ENCODE measurements at places on chromosomes 16 and 17.

- no peak for DNase-seq
These were observed 178.4 kb downstream of the CCDC182 start for GRCh38 chr17:57566721-57567120.

DNA sequence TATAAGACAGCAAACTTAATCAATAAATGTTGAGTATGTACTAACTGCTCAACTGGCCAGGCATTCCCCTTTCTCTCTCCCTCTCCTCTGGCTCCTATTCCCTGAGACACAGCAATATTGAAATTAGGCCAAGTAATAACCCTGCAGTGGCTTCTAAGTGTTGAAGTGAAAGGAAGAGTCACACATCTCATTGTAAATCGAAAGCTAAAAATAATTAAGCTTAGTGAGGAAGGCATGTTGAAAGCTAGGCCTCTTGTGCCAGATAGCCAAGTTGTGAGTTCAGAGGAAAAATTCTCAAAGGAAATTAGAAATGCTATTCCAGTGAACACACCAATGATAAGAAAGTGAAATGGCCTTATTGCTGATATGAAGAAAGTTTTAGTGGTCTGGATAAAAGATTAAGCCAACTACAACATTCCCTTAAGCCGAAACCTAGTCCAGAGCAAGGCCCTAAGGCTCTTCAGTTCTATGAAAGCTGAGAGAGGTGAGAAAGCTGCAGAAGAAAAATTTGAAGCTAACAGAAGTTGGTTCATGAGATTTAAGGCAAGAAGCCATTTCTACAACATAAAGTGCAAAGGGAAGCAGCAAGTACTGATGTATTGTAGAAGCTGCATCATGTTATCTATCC is 35.4 kb upstream of the ABCC11 start:
- no peak for DNase-seq

DNA sequence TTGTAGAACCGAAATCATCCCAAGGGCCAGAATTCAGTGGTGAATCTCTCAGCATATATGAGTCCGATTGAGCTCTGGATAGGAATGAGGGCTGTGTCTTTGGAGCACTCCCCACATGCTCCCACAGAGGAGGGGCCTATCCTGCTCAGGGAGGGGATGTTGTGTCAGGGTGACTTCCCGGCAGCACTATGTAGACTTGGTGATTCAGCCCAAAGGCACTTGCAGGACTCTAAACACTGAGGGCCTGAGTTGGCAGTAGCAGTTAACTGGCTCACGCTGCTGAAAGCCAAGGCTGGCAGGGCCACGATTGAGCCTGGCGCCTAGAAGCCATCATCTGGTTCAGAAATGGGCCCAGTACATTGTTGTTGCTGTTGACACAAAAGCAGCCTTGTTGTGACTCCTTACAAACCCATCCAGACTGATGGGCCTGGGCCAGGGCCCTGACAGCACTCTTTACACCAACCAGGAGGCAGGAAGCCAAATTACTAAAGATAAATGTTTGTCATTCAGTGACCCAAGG is 31.9 kb downstream of the NMT1 start:
- DNase-seq, result peak; percentile 98

DNA sequence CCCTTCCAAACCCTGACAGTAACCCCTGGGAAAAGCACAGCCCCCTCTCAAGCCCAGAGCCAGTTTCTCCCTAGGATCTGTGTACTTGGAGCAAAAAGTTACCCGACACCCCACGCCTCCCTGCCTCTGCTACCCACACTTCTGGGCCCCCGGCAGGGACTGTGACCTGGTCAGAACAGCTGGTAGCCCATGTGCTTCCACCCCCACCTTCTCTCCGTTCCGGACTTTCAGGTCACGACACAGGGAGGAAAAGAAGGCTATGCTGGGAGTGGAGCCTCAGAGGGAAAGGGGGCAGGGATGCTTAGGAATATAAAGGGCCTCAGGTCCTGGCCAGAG is 6.4 kb downstream of the PPY start:
- no peak for DNase-seq

- no peak for DNase-seq
These were observed 41.0 kb downstream of the PTRH2 start for GRCh38 chr17:59666235-59666634.

Measured in fibroblast of skin of scalp (primary cell).